ENCODE measurements at places on chromosomes 13 and 19. TPM values are rescaled to one million over a fixed set of nuclear protein-coding genes. Genes with fewer than 3 reads are reported as not detected.

ACP5 gene
- total RNA-seq: 18.0 TPM

ZNF253 gene
- total RNA-seq: 5.0 TPM

PLVAP gene
- 83.1 TPM for total RNA-seq

ZNF227 gene
- total RNA-seq: 8.5 TPM

SHISA7 gene
- total RNA-seq: 0.08 TPM

GRCh38 chr19:8050274-8051096 is 2.1 kb upstream of the CCL25 start:
- H3K27me3 ChIP-seq: peaks cover 4% of the 10 kb centered on the region
- peak; percentile 87 for DNase-seq
- no peak overlapping the region for H3K27ac ChIP-seq
- H3K36me3 ChIP-seq: no peaks in the 10 kb centered on the region
- H3K4me1 ChIP-seq: peaks cover 7% of the 10 kb centered on the region
- peak overlapping the region; percentile 38 for H3K4me3 ChIP-seq

DNA sequence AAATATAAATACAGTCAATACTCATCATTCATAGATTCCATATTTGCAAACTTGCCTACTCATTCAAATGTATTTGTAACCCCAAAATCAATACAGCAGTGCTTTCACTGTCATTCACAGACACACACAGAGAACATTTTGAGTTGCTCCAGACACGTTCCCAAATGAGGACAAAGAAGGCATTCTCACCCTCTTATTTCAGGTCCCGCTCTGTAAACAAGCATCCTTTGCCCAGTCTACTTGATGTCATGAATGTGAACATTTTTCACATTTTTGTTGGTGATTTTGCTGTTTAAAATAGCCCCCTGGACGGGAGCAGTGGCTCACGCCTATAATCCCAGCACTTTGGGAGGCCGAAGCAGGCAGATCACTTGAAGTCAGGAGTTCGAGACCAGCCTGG is 15.5 kb downstream of the C19orf47 start:
- peaks cover 71% of the 10 kb centered on the region for H3K36me3 ChIP-seq
- no peak overlapping the region for H3K27ac ChIP-seq
- peaks cover 8% of the 10 kb centered on the region for H3K4me1 ChIP-seq
- no peak for DNase-seq
- no peaks in the 10 kb centered on the region for H3K27me3 ChIP-seq
- H3K4me3 ChIP-seq: no peak overlapping the region

DNA sequence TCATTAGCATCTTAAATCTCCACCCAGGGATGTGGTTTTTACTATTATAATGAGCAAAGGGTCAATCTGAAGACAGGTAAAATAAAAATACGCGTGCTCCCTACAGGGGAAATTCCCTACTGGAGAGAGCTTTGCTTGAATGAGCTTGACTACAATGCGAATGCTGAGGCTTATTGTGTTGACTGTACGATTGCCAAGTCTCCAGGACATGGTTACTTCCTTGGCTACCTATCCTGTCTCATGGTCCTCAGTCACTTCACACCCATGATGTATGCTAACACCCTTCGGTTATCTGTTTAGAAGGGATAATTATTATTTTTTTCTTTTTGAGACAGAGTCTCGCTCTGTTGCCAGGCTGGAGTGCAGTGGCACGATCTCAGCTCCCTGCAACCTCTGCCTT is 61.7 kb downstream of the ZNF627 start:
- no peaks in the 10 kb centered on the region for H3K27me3 ChIP-seq
- DNase-seq: no peak
- no peaks in the 10 kb centered on the region for H3K36me3 ChIP-seq
- no peaks in the 10 kb centered on the region for H3K4me1 ChIP-seq

DNA sequence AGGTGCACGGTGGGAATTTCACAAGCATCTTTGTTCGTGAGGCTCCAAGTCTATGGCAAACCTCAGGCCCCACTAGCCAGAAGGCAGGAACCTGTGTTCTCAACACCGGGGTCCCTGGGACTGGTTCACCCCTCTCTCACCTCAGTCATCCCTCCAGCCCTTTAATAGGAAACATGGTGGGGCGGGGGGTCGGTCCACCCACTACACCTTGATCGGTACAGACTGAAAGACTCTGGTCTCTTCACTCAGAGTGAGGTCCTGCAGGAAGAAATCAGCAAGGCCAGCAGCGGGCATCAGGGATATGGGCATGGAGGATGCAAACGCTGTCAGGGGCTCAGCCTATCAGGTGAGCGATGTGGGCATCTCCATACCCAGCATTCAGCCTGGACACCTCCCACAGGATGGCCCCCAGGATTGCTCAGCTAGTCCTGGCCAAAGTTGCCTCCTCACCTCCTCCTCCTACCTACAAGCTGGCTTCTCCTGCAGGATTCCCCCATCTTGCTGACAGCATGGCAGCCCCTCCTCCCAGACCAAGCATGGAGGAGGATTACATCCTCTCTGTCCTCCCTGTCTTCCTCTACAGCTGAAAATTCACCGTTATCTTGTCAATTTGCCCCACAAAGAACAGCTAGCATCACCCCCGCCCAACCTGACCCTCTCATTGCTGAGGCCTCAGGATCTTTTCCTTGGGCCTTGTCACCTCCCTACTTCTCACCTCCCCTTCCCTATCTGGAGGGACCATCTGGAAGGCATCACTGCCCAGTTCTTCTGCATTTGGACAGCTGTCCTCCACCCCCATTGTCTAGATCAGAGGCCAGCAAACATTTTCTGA is 37.3 kb upstream of the CD33 start:
- peaks cover 25% of the 10 kb centered on the region for H3K27me3 ChIP-seq
- no peaks in the 10 kb centered on the region for H3K4me1 ChIP-seq

DNA sequence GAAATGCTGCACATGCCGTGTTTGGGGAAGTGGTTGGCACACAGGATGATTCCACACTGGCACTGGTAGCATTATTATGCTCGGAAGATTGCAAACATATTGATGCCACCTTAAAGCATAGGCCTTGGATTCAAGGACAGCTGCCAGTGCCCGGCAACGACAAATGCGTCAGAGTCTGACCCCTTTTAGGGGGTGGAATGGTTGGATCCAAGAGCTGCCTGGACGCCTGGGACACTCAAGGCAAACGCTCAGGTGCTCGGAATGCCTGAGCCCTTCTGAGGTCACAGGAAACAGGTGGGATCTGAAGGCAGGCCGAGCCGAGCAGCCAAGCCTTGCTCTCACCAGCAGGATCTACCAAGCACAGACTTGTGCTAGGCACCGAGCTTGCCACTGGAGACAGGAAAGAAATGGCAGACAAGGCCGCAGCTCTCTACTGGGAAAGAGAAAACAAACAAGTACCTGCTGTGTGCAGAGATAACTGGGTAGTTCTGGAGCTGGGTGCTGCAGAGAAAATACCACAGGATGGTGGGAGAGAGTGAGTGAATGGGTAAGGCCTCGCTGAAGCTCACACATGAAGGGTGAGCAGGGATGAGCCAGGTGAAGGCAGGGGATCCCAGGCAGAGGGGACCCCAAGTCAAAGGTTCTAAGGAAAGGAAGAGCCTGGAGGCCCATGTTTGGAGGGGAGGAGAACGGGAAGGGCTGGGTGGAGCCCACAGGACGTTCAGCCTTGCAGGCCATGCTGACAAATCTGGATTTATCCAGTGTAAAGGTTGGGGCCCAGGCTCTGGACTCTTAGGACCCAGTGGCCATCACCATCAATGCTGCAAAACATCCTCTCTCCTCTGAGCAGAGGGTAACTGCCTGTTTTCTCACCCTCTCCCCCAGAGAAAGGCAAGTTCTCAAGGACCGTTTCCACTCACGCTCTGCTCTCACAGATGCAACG is 9.2 kb downstream of the RANBP3 start:
- H3K4me1 ChIP-seq: peaks cover 54% of the 10 kb centered on the region
- DNase-seq: peak; percentile 52
- peaks cover 7% of the 10 kb centered on the region for H3K36me3 ChIP-seq
- H3K4me3 ChIP-seq: no peak overlapping the region

DNA sequence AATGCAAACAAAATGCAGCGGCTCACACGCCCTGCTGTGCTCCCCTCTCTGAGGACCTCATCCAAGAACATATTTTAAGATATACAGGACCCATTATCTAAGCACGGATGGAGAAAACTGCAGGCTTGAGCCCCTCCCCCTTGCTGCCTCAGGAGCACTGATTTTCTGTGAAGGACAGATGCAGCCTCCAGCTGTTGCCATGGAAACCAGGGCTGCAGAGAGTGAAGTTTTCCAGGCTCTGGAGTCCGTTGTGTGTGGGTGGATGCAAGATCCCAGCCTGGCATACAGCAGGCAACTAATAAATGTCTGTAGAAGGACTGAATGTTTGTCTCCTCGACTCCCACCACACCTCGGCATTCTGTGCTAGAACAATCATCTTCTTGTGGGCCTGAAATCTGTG is 105.6 kb upstream of the PEG3 start:
- no peaks in the 10 kb centered on the region for H3K36me3 ChIP-seq
- H3K27ac ChIP-seq: no peak overlapping the region
- no peak overlapping the region for H3K4me3 ChIP-seq
- no peaks in the 10 kb centered on the region for H3K4me1 ChIP-seq

DNA sequence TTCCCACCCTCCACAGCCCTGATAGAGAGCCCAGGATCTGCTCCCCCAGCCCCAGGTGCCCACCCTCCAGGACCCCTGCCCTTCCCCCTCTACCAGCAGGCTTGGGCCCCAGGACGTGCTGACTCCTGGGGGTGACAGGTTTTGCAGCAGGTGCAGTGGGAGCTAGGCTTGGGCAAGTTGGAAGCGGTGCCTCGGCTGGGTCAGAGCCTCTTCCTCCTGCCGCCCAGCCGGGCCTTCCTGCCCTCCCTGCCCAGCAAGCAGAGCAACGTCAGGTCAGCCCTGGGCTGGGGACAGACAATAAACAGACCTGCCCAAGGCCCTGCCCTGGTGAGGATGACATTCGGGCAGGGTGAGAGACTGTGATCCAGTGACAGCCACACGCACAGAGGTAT is 9.2 kb upstream of the NCCRP1 start:
- peaks cover 4% of the 10 kb centered on the region for H3K27me3 ChIP-seq
- H3K27ac ChIP-seq: no peak overlapping the region
- H3K36me3 ChIP-seq: no peaks in the 10 kb centered on the region
- no peak for DNase-seq
- no peak overlapping the region for H3K4me3 ChIP-seq
- peaks cover 7% of the 10 kb centered on the region for H3K4me1 ChIP-seq

- H3K27me3 ChIP-seq: no peaks in the 10 kb centered on the region
- no peak overlapping the region for H3K27ac ChIP-seq
- no peak for DNase-seq
- no peaks in the 10 kb centered on the region for H3K36me3 ChIP-seq
- H3K4me1 ChIP-seq: no peaks in the 10 kb centered on the region
- H3K4me3 ChIP-seq: no peak overlapping the region
Measured at GRCh38 chr13:97445522-97446187, 11.7 kb downstream of the RAP2A start.

DNA sequence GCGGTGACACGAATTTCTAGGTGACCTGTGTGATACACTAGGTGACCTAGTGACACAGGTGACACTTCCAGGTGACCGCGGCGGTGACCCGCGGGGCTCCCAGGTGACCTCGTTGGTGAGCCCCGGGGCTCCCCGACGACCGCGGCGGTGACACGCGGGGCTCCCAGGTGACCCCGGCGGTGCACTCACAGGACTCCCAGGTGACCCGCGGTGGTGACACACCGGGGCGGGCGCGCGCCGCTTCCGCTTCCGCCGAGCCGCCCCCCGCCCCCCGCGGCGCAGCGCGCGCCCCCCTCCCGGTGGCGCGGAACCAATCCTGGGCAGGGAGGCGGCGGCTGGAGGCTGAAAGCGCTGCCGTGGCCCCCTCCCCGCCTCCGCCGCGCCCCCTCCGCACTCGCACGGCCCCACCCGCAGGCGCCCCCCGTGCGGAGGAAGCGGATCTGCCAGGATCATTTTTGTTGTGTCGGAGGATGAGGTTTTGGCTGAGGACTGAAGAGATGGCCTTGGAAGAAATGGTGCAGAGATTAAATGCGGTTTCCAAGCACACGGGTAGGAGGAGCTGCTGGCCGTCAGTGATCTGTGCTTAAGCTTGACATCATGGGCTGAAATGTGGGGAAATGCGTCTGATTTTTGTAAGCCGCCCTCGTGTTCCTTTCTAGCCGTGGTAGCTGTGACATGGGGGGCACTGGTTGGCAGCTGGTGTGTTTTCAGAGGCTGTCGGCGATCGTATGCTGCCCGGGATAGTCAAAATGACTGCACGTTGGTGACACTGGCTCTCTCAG is at the start of gene MCF2L:
Gene MCF2L (plus strand): TSS at position 305 of the 782 bp plus-strand sequence. CDS start 166 bp downstream, at position 471.
- H3K4me1 ChIP-seq: peaks cover 30% of the 10 kb centered on the region
- H3K36me3 ChIP-seq: no peaks in the 10 kb centered on the region

DNA sequence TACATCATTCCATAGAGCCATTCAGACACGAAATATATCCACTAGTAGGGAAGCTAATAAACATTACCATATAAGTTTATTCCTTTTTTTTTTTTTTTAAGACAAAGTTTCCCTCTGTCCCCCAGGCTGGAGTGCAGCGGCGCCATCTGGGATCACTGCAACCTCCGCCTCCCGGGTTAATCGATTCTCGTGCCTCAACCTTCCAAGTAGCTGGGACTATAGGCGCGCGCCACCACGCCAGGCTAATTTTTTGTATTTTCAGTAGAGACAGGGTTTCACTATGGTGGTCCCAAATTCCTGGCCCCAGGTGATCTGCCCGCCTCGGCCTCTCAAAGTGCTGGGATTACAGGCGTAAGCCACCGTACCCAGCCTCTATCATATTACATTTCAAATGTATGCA is 612 bp upstream of the ZNF154 start:
- H3K27me3 ChIP-seq: no peaks in the 10 kb centered on the region
- H3K36me3 ChIP-seq: peaks cover 14% of the 10 kb centered on the region
- no peaks in the 10 kb centered on the region for H3K4me1 ChIP-seq
- no peak overlapping the region for H3K4me3 ChIP-seq
- DNase-seq: no peak
- H3K27ac ChIP-seq: no peak overlapping the region

DNA sequence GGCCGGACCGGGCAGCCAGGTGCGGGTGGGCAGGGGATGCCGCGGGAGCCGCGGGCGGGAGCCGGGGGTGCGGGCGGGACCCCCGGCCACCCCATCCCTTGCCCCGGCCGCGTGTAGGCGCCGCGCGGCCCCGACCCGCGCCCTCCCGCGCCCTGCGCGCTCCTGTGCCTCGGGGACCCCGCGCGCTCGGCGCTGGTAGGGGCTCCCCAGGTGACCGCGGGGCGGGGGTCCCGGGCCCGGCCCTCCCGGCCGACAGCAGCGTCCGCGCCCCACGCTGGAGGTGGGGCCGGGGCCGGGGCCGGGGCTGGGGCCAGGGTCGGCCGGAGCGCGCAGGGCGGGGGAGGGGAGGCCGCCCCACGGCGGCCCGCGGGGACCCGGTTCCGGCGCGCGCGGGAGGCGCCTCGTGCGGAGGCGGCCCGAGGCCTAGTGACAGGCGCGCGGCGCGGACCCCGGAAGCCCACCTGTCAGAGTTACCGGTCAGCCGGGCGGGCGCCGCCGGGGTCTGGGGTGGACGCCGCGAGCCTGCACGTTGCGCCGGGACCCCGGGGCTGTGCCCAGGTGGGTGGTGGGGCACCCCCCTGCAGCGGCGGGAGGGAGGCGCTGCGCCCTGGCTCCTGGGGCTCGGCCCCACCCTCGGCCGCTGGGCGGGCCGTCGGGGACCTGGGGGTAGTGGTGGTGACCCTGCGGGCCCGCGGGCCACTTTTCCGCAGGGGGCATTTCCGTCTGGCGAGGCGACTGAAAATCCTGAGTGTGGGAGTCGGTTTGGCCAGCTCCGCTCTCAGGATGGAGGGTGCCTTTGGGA is 518 bp downstream of the TFDP1 start:
- peak; percentile 46 for DNase-seq
- H3K4me1 ChIP-seq: peaks cover 19% of the 10 kb centered on the region
- no peaks in the 10 kb centered on the region for H3K27me3 ChIP-seq
- H3K36me3 ChIP-seq: peaks cover 6% of the 10 kb centered on the region
- H3K27ac ChIP-seq: no peak overlapping the region
